Activated CD4-positive, alpha-beta memory T cell treated with anti-CD3 and anti-CD28 coated beads for 36 hours (primary cell): ENCODE measurements at places on chromosomes 16 and 17. TPM values are rescaled to one million over a fixed set of nuclear protein-coding genes. Genes with fewer than 3 reads are reported as not detected.

DNA sequence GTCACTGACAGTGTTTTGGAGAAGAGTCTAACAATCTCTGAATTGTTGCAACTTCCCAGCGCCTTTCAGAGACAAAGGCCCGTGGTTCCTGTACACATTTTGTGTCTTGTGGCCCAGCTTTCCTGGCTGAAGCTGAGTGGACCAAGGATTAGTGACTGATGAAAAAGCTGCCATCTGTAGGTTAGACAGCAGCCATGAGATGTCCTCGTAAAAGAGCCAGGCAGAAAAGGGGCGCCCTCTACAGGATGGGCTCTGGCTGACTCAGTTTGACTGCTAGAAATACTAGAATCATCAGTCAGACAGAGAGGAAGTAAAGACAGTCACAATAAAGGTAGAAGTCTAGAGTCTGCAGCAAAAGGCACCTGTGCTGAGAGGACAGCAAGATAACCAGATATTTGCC, 26.5 kb upstream of the NF1 start:
- DNase-seq = peak; percentile 79

Gene PRCD
- not detected for total RNA-seq

Gene CES1
- total RNA-seq = not detected

DNA sequence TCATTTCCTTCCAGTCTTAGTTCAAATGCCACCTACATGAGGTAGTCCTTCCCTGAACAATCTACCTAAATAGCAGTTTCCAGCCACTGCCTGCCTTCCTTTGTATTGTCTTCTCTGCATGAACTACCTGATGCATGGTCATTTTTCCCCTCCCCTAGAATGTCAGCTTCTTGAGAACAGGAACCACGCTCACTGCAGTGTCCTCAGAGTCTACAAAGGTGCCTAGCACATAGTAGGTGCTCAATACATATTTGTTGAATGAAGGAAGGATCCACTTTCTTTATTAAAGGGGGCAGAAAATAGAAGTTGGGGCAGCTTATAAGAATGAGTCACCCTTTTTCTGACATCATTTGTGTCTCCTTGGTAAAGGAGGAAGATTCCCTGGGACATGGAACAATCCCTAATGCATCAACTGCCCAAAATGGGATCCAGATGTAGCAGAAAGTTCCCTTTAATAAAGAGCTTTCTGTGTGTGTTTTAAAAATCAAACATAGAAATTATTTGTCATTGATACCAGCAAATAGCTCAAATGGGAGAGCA, 4.4 kb upstream of the CYLD start:
- no peak for DNase-seq

DNA sequence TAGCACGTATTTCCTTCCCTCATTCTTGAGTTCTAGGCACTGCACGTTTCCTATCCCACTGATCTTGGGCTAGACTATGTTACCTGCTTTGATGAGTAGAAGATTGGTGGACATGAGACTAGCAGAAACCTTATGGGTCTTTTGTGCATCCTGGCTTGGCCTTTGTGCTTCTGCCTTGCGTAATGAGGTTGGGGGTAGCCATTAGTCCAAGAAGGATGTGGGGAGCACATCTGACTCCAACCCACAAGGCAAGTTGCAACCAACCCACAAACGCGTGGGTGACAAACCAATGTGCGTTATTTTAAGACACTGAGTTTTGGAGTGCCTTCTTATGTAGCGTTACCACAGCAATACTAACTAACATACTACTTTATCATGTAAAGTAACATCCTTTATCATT, 180.4 kb upstream of the IRX5 start:
- DNase-seq = no peak

Gene OR1F1
- not detected for total RNA-seq

DNA sequence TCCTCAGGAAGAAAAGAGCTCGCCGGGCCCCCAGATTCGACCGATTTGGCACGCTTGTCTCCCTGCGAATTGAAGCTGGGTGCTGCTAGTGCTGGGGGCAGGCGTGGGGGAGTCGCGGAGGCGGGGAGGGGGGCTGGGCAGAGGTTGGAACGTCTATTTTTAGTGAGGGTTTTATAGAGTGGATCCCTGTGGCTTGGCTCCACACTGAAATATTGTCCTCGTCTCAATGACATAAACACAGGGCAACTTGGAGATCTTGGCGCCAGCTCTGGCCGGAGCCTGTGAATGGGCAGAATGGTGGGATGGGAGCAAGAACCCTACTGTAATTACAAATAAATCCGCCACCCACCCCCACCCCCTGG, 15.7 kb upstream of the NOG start:
- no peak for DNase-seq

GRCh38 chr17:77507111-77507885, 366.5 kb downstream of the SEC14L1 start:
- DNase-seq = no peak

DNA sequence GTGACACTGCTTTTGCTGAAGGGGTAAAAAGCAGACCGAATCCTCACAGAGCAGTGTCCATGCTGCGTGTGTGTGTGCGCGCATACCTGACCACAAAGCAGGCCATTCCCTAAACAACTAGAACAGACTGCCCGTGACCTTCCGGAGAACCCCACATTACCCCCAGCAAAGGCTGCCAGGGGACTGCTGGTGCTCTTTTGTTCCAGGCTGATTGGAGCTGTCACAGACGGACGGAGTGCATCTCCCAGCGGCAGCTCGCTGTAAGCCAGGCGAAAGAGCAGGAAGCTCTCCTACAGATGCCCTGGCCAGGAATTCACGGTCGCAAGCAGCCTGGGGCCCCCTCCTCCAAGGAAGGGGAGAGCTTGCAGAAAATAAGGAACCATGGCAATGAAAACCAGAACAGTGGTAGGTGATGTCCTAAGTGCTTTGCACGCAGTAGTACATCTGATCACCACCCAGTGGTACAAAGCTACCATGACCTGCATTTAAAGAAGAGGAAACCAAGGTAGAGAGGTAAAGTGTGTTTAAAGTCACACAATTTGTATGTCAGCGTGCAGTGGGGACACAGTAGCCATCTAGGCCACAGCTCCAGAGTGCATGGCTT, 153.4 kb upstream of the DYNLRB2 start:
- DNase-seq = no peak

Gene ENKD1
- 9.3 TPM for total RNA-seq

Gene CLEC18A
- 0.44 TPM for total RNA-seq

DNA sequence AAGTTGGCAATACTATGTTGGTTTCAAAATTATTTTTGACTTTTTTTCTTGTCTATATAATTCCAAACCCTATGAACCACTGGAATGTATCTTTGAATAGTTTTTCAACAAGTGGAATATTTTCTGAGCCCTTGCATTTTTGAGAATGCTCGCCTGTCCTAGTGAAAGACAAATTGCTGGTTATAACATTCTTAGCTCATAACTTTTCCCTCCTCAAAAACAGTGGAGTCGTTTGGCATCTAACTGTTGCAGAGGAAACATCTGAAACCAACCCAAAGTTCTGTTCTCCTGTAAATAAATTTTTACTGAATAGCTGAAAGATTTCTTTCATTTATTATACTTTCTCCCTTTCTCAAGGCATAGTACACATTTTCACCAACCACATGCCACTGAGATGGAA, 11.3 kb upstream of the COX10 start:
- no peak for DNase-seq

DNA sequence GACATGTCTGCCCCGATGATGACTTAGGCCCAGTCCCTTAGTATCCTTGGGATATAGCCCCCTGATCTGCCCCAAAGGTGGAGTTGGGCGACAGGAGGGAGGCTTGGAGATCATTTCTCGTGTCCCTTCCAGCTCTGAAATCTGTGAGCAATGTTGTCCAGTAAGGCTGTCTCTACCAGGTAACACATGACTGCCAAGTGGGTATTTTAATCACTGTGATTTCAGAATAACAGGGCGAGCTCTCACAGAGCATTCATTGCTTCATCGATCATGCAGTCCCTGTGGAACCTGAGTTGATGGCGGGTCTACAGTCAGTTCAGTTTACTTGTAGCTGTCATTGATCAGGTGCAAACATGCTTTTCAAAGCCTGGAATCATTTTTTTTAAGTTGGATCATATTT, 39.2 kb downstream of the KSR1 start:
- no peak for DNase-seq

DNA sequence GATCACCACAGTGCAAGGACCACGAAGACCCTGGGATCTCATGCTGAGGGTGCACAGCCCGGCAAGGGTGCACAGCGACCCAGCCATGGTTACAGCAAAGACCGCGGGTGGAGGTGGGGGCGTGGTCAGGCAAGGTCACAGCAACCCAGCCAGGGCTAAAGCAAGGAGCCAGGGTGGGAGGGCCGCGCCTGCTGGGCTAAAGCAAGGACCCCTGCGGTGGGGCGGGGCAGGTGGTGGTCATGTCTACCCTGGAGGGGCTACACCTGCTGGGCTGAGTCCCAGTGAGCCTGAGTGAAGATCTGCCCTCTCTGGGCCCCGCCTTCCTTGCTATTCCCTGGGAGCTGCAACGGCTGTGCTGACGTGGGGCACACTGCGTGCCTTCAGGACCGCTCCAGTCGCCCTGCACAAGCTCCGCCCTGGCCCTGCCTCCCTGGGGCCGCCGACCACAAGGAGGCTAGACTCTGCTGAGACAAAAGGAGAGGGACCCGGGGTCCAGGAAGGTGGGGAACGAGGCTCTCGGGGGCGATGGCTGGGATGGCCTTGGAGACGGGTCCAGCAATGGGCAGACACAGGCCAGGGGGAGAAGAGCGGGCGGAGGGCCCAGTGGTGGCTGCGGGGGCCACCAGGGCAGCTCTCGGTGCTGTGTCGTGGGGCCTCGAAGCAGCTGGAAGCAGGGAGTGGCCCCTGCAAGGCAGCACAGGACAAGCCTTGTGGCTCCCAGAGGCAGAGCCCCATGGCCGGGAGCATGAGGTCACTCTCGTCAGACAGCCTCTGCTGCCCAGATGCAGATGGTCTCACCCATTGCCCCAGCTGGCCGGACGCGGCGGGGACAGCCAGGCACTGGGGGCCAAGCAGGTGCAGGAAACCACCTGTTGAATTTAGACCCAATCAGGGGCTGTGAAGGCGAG, 52.8 kb downstream of the CBFA2T3 start:
- no peak for DNase-seq

- DNase-seq = no peak
These were observed 860.4 kb upstream of the SOX9 start for GRCh38 chr17:71260366-71260940.
